ENCODE measurements at places on chromosomes 7 and 10.

GRCh38 chr7:42128703-42129102, 108.3 kb downstream of the GLI3 start:
- DNase-seq = no peak

- DNase-seq = no peak
Measured at GRCh38 chr7:4645246-4645645, 36.8 kb upstream of the FOXK1 start.

GRCh38 chr10:22634093-22634492, 80.3 kb downstream of the PIP4K2A start:
- DNase-seq = no peak

DNA sequence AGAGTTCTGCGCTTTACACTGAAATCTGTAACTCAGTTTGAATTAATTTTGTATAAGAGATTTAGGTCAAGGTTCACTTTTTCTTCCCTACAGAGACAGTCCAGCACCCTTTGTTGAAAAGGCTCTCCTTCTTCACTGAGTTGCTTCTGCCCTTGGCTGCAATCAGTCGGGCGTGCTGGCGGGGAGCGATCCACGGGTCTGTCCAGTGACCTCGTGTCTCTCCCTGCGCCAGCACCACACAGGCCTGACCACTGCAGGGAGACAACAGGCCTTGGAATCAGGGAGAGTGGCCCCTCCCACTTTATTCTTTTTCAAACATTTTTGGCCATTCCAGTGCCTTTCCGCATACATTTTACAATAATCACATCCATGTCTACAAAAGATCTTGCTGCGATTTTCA, 66.9 kb downstream of the AMZ1 start:
- no peak for DNase-seq

GRCh38 chr7:94182721-94183120, 178.6 kb upstream of the BET1 start:
- DNase-seq = no peak

- no peak for DNase-seq
Measured at GRCh38 chr10:84201682-84202081, 7.3 kb downstream of the CDHR1 start.

GRCh38 chr10:31101123-31101522, 69.5 kb upstream of the ZNF438 start:
- DNase-seq = no peak

DNA sequence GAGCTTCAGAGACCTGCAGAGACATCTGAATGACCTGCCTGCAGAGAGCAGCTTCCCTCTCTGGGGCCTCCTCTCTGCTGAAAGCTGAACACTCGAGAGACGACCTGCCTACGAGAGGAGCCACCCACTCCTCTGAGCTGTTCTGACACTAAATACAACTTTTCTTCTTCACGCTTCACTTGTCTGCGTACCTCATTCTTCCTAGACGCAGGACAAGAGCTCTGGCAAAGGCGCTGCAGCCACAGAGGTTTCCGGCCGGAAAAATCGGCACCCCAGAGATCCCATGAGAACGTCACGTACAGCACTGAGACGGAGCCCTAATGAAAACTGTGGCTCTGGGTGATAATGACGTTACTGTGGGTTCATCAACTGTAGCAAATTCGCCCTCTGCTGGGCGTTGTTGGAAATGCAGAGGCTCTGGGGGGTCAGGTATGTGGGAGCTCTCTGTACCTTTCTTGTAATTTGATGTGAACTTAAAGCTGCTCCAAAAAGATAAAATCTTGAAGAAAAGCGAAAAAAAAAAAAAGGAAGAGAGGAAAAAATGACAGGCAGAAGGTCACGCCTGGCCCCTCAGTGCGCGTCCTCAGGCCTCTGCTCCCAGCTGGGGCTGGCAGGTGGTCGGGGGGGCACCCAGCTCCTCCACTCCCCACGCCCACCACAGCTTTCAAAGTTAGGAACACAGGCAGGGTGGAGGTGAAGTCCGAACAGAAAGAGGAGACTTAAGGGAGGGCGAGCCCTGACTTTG, 120.7 kb downstream of the DYNC2I1 start:
- DNase-seq = peak; percentile 64

GRCh38 chr10:78148961-78149612, 115.4 kb downstream of the RPS24 start:
- no peak for DNase-seq

GRCh38 chr10:100531761-100532160, 2.1 kb upstream of the NDUFB8 start:
- no peak for DNase-seq

DNA sequence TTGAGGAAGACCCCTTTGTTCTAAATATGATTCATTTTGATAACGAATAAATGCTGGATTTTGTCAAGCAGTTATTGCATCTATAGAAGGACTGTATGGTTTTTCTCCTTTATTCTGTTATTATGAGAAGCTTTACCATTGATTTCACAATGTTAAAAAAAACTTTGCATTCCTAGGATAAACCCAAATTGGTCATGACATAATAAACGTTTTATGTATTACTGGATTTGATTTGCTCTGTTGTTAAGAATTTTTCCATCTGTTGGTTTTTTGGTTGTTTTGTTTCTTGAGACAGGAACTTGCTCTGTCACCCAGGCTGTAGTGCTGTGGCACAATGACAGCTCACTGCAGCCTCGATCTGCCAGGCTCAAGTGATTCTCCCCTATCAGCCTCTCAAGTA, 2.2 kb upstream of the DNA2 start:
- DNase-seq = no peak

DNA sequence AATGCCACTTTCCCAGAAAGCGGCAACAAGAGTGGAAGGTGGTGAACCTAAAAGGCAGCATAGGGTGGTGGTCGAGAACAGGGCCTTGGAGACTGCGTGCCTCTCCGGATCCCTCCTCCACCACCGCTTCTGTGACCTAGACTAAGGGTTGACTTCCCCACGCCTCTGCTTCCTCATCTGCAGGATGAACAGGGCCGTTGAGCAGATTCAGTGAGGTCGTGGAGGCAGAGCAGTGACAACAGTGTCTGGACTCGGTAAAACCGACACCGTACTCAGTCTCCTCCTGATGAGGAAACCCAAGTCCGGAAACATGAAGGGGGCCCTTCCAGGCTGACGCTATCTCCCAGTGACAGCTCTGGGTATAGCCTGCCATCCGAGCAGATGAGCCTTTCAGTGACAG, 162.6 kb downstream of the CELF2 start:
- DNase-seq = no peak

DNA sequence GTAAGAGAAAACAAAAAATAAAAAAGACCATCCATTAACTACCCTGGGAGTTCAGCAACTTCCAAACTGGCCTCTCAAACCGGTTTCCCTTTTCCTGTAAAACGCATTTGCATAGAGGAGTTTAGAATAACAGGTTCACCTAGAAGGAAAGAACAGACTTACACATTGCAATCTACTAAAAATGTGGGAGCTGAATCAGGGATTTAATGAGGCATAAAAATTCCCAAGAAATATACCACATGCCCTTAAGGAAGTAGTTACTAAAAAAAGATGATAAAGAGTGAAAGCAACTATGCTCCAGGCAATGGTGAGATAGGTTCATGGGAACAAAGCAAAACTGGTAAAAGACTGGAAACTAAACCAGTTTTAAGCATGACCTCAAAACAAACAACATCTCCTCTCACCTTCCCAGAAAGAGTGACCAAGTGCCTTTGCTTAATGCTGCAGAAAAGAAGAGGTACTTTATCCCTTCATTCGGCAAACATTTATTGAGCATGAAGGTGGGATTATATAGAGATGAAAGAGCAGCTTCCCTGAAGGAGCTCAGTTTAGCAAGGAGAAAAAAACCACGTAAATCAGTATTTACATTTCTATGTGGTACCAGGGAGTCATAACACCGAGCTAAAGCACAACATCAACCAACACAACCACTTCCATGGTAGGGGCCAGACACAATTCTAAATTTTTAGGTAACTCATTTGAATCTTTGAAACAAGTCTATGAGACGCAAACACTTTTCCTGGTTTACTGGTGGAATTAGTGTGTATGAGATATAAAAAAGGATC, 152.8 kb downstream of the SGMS1 start:
- no peak for DNase-seq

- peak; percentile 49 for DNase-seq
Measured at GRCh38 chr10:102009801-102010425, 46.1 kb downstream of the ARMH3 start.

DNA sequence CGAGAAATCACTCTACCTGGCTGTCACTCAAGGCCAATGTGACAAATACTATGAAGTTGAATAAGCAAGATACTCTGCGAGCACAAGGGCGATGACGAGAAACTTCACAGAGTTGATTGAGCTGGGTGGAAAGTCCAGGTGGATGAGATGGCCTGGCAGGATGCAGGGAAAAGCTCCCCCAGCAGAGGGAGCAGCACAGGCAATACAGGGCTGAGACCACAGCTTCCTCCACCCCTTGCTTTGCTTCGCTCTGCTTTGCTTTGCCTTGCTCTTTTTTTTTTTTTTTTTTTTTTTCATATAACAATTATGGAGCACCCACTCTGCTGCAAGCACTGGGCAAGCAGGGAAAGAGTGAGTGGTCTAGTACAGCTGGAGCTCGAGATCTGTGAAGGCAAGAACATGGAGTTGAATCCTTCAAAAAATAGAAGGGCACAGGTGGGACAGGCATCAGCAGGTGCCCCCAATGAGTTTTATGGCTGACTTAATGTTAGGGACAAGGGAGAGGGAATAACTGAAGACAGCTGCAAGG, 88.3 kb downstream of the CABCOCO1 start:
- peak; percentile 6 for DNase-seq

DNA sequence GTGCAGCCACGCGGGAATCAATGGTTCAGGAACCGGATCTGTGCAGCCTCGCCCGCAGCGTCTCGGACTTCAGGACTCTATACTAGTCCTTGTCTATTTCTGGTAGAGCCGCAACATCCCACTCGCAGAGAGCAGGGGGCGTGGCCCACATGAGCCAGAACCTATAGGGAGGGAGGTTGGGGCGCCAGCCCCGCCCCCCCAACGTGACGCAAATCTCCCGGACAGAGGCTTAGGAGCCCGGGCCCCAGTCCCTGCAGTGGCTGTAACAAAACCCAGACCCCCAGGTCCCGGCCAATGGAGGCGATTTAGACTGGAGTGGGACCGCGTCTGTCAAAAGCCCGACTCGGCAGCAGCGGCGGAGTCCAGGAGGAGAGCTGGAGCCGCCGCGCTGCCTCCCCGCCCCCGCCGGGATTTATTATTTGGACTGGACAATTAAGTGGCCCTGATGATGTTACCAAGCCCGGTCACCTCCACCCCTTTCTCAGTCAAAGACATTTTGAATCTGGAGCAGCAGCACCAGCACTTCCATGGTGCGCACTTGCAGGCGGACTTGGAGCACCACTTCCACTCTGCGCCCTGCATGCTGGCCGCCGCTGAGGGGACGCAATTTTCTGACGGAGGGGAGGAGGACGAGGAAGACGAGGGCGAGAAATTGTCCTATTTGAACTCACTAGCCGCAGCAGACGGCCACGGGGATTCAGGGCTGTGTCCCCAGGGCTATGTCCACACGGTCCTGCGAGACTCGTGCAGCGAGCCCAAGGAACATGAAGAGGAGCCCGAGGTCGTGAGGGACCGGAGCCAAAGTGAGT, at the start of gene NKX2-3:
Gene NKX2-3, plus strand, starts transcription at position 256 of the 809 bp plus-strand sequence. Its CDS starts 190 bp downstream, at position 446.
- DNase-seq = no peak

DNA sequence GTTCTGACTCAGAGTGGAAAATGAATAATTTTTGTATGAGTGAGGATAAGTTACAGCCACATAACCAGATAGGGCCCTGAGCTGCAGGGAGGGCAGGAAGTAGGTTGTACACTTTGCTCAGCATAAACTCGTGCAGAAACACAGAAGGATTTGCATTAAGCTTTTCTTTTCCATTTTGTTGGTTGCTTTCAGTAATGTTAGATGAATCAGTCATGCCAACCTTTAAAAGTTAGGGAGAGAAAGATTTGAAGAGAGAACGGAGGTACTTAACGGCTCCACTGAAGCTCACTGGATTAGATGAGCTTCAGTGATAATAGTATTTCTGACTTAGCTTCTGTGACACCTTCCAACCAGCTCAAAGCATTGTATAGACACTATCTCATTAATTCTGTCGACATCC, 348.1 kb downstream of the GATA3 start:
- no peak for DNase-seq

DNA sequence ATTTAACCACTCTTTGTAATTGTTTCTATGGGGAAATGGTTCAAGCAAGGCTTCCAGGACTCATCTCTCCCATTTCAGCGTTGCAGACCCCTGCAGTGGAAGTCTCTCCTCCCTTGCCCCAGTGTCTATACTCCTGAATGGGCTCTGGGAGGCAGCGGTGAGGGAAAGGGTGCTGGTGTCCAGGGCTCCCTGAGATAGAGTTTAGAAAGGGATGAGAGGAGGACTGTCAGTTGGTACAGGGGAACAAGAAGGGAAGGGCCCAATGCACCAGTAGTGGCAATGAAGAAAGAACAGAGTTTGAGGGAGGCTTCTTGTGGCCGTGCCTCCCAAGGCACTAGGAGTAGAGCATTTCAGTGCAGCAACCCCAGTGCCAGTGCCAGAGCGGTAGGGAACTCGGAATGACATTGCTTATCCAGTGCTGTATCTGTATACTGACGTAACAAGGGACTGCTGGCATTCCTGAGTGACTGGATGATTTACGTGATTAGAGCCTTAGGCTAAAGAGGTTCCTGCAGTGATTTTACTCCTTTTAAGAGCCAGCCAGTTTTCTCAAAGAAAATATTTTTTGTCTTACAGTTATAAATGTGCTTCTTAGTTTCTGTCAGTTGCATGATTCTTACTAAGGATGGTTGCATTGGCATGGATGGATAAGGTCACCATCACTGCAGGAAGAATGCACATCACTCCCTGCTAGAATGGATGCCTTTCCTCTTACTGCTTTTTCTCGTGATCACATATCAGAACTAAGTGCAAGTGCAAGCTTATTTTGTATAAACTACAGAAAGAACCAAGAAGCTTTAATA, 28.0 kb downstream of the PRPF18 start:
- DNase-seq = no peak

- DNase-seq = no peak
Measured at GRCh38 chr7:85019176-85019575, 167.7 kb downstream of the SEMA3D start.

DNA sequence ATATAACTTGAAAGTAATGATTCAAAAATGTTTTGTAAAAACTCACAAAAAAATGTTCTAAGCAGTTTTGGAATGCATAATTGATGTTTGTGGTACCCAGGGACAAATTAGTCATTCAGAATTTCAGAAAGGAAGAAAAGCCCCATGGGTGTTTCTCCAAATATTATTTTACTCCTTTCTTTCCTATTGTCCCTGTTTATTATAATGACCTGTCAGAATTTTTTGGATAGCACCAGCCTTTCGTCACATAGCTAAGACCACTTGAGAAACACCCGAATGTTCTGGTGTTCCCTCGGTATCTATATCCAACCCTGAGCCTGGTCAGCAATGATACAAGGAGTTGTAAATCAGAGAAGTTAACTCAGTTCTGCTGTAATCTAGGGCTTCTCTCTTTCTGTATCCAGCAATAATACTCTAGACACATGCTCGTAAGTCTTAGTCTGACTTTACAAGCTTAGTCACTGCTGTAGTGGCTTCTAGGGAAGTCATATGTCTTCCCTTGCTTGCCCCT, 64.8 kb upstream of the MEOX2 start:
- no peak for DNase-seq

GRCh38 chr7:151461096-151461941, 21.4 kb upstream of the CRYGN start:
- DNase-seq = no peak

- no peak for DNase-seq
Measured at GRCh38 chr7:7931626-7932025, 37.0 kb upstream of the GLCCI1 start.
